ENCODE measurements at places on chromosomes 2 and 18. TPM values are rescaled to one million over a fixed set of nuclear protein-coding genes. Genes with fewer than 3 reads are reported as not detected.

Gene CLASP1
- 14.1 TPM for polyA plus RNA-seq

Gene GAL3ST2
- polyA plus RNA-seq, result not detected

Gene IL36G
- not detected for polyA plus RNA-seq

Gene CXCR1
- 2.3 TPM for polyA plus RNA-seq

Gene TEX44
- not detected for polyA plus RNA-seq

Gene RFTN2
- not detected for polyA plus RNA-seq

Gene LOXHD1
- not detected for polyA plus RNA-seq

Gene ACTR3
- polyA plus RNA-seq, result 548 TPM

Gene GREB1L
- polyA plus RNA-seq, result 0.25 TPM

Gene DAPL1
- not detected for polyA plus RNA-seq

Gene ST8SIA3
- polyA plus RNA-seq, result not detected

Gene SIX2
- polyA plus RNA-seq, result not detected

Gene FSHR
- polyA plus RNA-seq, result not detected

Gene OSBPL1A
- 4.4 TPM for polyA plus RNA-seq

Gene DNAJC5G
- not detected for polyA plus RNA-seq

Gene RAB27B
- polyA plus RNA-seq, result 0.03 TPM

Gene ZBTB7C
- polyA plus RNA-seq, result not detected

Gene REG3A
- polyA plus RNA-seq, result not detected

Gene FAM237A
- polyA plus RNA-seq, result not detected

Gene RUFY4
- not detected for polyA plus RNA-seq

Gene ARHGAP28
- not detected for polyA plus RNA-seq

Gene LYPD6
- polyA plus RNA-seq, result not detected

Gene SERPINB13
- polyA plus RNA-seq, result not detected

Gene RGPD3
- polyA plus RNA-seq, result 0.15 TPM

Gene SLC16A14
- not detected for polyA plus RNA-seq

Gene GATA6
- polyA plus RNA-seq, result not detected

Gene EMILIN1
- polyA plus RNA-seq, result 0.28 TPM

Gene SULT1C2
- not detected for polyA plus RNA-seq

Gene KIF1A
- not detected for polyA plus RNA-seq

Gene RNF125
- 17.6 TPM for polyA plus RNA-seq

Gene MOGAT1
- polyA plus RNA-seq, result not detected

Gene SOWAHC
- 0.19 TPM for polyA plus RNA-seq

Gene CCL20
- 0.94 TPM for polyA plus RNA-seq

Gene FEV
- polyA plus RNA-seq, result not detected

Gene CD8A
- 0.59 TPM for polyA plus RNA-seq

Gene SIX3
- polyA plus RNA-seq, result not detected

Gene ATP6V1C2
- 0.12 TPM for polyA plus RNA-seq

Gene CNDP1
- polyA plus RNA-seq, result not detected

Gene CFAP221
- polyA plus RNA-seq, result not detected

Gene CHRND
- not detected for polyA plus RNA-seq

Gene ZNF396
- polyA plus RNA-seq, result not detected

Gene REEP1
- polyA plus RNA-seq, result not detected

Gene MAP4K3
- polyA plus RNA-seq, result 2.2 TPM

Gene HOXD13
- polyA plus RNA-seq, result not detected

Gene G6PC2
- polyA plus RNA-seq, result not detected

Gene KIAA2012
- not detected for polyA plus RNA-seq

Gene NDC80
- polyA plus RNA-seq, result 2.7 TPM

Gene NTSR2
- not detected for polyA plus RNA-seq

Gene EPB41L3
- 0.17 TPM for polyA plus RNA-seq

Gene RAX
- polyA plus RNA-seq, result not detected

Gene LAMA1
- polyA plus RNA-seq, result not detected

Gene HOXD1
- not detected for polyA plus RNA-seq
